ENCODE measurements at places on chromosomes 12 and 14.
A peak's percentile ranks its signal among the peaks of the same experiment; 100 is the strongest.

DNA sequence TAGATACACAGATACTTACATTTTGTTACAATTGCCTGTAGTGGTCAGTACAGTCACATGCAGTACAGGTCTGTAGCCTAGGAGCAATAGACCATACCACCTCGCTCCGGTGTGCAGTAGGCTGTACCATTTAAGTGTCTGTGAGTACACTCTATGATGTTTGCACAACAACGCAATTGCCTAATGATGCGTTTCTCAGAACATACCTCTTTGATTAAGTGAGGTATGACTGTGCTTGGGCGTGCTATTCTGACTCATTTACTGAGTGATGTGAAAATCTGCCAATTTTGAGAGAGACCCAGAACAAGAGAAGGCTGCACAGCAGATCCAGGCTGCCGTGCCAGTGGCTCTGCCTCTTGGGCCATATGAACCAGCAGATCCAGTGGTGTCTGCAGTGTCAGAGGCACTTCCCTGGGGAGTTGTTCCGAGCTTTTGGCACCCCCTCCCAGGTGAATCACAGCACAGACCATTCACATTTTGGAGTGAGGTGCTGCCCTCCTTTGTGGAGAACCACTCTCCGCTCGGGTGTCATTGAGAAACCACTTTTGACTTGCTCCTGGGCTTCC lies 20.4 kb downstream of the DLK1 start:
- no peak for DNase-seq

- DNase-seq = no peak
Observed at GRCh38 chr12:104507672-104508071, 50.9 kb downstream of the CHST11 start.

GRCh38 chr14:73472185-73473114 lies 14.1 kb upstream of the NUMB start:
- peak; percentile 60 for DNase-seq

GRCh38 chr14:103022002-103022684 lies 35.2 kb downstream of the CDC42BPB start:
- no peak for DNase-seq

GRCh38 chr12:1534748-1535147 lies 59.6 kb downstream of the FBXL14 start:
- DNase-seq = no peak

DNA sequence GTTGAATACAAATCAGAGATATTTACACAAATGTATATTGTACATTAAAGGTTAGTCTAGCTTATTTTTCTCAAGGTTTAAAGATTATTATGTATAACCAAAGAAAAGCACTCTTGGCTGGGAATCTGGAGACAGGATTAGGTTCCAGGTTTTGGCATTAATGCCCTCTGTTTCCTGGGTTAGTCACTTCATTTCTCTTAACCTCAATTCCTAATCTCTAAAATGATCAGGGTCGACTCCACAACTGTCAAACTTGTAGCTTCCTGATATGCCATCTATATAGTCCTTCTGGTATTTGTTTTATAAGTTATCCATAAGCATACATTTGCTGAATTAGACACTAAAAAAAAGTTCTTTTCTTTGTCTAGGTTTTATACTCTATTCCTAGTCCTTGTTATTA lies 2.6 kb downstream of the ITPR2 start:
- DNase-seq = no peak

DNA sequence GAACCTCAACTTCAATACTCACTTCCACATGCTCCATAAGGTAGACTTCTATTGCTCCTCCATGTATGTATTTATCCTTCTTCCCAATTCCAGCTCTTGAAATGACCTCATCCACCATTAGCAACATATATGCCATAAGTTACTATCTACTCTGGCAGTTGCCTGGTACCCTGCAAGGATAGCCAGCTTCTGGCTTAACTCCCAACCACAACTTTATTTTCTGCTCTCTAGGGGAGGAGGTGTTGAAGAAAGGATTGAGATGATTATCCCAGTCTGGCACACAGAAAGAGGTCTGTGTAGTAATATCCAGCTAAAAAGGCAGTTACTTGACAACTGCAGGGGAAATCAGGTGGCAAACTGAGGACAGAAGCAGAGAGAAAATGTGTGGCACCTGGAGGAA lies 71.5 kb upstream of the MDM1 start:
- no peak for DNase-seq

- DNase-seq = no peak
Observed at GRCh38 chr12:54929998-54930397, 54.6 kb downstream of the TESPA1 start.

GRCh38 chr12:101850199-101850598 lies 19.4 kb upstream of the GNPTAB start:
- DNase-seq = no peak

GRCh38 chr12:121184425-121184824 lies 25.5 kb upstream of the P2RX4 start:
- DNase-seq = no peak

GRCh38 chr12:43578782-43579181 lies 26.8 kb upstream of the ADAMTS20 start:
- no peak for DNase-seq

- no peak for DNase-seq
Observed at GRCh38 chr12:13976880-13977279, 4.5 kb downstream of the GRIN2B start.

DNA sequence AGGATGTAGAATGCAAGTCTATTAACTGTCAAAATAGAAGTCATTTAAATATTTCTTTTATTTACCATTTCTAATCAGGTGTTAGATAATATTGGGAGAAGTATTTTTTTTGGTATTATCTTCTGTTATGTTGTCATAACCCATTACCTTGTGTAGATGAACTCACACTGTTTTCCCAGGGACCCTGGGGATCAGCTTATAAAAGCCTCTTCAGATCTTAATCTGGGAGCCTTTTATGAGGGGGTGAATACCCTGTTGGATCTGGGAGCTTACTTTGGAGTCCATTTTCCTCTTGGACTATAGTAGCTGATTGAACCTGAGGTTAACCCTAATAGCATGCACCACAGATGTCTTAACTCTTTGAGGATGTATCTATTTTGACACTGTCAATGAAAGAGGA lies 176.3 kb upstream of the ATP2B1 start:
- no peak for DNase-seq

GRCh38 chr14:90969531-90970166 lies 90.8 kb downstream of the RPS6KA5 start:
- DNase-seq = no peak

- no peak for DNase-seq
Observed at GRCh38 chr12:115752156-115752555, 525.3 kb downstream of the MED13L start.

DNA sequence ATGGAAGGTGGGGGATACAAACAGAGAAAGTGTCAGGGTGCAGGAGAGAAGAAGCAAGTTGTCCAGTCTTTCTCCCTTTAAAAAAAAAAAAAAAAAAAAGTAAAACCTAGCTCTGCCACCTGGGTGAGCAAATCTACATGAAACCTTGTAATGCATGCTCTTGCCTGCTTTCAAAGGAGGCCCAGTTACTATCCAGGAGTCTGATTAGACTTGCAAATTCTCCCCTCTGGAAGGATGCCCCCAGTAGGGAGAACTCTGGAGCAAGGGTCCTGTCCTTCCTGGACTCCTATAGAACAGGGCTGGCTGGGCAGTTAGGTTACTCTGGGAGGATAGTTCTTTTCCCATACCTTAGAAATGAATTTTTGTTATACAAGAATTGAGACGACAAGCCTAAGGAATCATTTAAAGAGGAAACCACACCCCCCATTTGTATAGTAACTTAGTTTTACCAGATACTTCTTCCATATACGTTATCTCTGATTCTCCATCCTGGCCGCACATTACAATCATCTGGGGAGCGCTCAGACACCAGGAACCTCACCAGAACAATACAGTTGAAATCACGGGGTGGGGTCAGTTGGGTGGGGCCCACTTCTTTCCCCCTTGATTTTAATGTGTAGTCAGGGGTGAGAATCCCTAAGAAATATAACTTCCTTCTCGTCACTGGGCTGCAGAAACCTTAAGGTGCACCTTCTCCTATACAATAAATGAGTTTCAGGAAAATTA lies 30.5 kb downstream of the RAB35 start:
- no peak for DNase-seq
